NCI-H446 (cell line): ENCODE measurements at places on chromosomes 16 and 17.

- no peak for DNase-seq
These were observed 26.9 kb downstream of the ABCC1 start for GRCh38 chr16:15976225-15976812.

DNA sequence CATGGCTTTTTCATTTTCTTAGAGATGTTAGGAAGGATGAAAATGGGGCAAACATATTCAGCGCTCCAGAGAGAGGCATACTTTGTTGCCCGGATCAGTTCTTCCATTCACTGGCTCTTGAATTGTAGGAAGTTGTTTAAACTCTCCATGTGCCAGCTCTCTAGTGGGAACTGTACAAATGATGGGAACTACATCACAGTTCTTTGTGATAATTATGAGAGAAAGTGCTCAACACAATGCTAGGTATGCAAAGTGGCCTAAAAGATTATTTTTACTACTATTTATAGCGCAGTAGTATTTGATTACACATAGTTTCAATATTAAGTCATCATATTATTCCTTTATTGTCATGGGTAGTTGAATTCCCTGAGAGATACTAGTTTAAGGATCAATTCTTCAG lies 268.5 kb downstream of the RBFOX1 start:
- DNase-seq = no peak

GRCh38 chr17:59366773-59367656 lies 35.6 kb downstream of the YPEL2 start:
- DNase-seq = no peak

- DNase-seq = no peak
These were observed 118.2 kb upstream of the KCNJ18 start for GRCh38 chr17:21573961-21574610.

DNA sequence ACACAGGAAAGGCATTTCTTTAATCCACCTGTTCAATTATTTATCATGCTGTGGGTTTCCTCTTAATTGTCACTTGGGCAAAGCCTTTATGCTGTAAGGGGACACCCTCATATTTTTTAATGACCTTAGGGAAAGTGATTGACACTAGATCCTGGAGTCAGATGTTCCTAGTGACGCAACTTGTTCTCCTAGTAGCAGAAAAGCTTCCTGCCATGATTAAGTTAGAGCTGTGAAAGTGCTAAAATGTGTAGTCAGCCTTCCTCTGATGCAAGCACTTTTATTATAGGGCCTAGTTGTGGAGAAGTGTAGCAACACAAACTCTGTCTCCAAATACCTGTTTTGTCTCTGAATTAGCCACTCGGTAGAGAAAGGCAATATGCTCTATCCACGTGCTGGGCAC lies 12.3 kb downstream of the TMEM100 start:
- DNase-seq = no peak

DNA sequence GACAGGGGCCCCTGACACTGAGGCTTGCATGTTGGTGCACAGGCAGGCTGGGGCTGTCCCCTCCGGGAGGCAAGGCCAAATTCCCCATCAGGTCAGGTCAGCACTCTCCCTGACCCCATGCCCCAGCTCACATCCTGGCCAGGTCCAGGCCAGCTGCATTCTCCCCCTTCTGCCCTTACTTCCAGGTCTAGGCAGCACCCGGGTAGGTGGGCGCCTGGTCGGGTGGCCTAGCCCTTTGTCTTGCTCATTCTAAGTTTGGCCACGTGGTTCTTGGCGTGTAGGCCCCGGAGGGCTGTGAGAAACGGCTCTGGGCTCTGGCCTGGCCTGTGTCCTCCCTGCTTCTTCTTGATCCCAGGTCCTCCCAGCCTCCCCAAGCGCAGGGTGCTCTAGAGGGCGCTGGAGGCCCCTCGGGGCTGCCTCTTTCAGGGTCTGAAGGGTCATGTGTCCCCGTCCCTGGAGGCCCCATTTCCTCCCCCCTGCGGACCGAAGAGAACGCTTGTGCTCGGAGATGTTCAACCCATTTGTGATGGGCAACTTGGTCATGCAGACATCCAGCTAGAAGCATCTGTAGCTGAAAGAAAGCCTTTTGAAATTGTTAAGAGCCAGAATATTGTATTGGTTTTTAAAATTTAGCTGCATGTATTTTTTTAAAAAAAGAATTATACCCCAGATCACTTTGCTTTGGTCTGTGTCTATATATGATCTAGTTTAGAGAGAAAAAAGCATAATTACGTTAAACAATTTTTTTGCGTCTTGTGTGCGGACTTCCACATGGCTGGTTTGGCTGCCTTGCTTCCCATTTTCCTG lies 6.7 kb downstream of the BAHCC1 start:
- DNase-seq = no peak

GRCh38 chr17:40345994-40346764 lies 18.4 kb downstream of the GJD3 start:
- DNase-seq = no peak

GRCh38 chr17:518047-518735 lies 165.6 kb upstream of the RPH3AL start:
- DNase-seq = no peak

DNA sequence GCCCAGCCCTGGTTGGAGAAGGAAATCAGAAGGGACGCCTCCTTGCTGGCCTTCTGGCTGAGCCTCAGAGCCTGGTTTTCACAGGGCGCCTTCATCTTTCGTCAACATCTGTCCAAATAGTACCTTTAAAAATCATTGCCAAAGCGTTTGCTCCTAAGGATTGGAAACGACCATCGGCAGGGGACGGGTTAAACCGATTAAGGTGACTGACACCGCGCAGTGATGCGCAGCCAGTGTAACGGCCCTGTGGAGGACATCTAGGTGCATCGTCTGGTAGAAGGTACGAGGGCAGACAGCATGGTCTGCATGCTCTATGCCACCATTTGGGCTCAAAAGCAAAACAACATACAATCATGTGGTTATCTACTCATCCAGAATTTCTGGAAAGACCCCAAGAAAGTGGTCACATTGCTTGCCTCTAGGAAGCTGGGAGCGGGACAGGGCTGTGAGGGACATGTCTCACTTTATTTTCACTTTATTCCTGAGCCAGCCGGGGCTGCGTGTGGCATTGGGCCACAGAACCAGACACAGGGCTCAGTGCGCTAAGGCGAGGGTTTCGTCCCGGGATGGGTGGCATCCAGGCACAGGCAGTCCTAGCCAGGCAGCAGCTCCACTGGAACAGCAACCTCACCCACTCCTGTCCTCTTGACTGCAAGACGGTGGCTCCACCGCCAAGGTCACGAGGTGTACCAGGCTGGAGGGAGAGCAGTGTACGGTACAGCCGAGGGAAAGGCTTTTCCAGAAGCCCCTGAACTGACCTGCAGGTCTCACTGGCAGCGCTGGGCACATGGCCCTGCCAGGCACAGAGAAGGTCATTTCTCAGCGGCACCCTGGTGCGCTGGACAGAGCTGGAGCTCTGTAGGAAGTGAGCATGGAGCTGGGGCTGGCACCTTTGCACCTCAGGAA lies 40.9 kb upstream of the JPH3 start:
- no peak for DNase-seq

DNA sequence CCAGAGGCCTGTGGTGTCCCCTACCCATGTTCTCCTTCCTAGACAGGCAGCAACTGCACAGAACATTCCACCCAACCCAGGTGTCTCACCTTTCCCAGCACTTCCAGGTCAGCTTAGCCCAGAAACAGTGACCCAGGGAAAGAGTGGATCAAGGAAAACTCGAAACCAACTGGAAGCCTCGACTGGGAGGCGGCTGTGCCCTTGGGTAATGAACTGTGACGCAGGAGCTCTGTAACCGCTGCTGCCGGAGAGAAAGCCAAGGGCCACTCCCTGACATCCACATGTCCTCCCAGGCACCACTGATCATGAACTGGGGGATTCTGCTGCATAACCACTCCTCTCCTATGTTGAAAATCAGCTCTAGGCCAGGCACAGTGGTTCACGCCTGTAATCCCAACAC lies 34.4 kb downstream of the WDR59 start:
- no peak for DNase-seq

DNA sequence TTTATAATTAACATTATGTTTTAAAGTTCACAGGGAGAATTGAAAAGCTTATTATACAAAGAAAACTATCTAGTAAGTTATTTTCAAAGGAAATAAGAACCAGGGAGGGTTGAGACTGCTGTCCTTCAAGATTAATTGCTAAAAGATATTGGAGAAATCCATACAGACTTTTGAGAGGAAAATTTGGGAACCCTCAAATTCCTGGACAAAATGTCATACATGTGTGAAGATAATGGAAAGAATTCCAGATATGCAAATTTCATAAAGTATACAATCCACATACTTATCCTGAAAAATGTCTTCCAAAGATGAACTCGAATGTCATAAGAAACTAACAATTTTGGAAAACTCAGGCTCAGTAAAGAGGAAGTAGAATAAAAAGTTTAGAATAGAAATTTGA lies 213.8 kb downstream of the HS3ST3A1 start:
- no peak for DNase-seq

DNA sequence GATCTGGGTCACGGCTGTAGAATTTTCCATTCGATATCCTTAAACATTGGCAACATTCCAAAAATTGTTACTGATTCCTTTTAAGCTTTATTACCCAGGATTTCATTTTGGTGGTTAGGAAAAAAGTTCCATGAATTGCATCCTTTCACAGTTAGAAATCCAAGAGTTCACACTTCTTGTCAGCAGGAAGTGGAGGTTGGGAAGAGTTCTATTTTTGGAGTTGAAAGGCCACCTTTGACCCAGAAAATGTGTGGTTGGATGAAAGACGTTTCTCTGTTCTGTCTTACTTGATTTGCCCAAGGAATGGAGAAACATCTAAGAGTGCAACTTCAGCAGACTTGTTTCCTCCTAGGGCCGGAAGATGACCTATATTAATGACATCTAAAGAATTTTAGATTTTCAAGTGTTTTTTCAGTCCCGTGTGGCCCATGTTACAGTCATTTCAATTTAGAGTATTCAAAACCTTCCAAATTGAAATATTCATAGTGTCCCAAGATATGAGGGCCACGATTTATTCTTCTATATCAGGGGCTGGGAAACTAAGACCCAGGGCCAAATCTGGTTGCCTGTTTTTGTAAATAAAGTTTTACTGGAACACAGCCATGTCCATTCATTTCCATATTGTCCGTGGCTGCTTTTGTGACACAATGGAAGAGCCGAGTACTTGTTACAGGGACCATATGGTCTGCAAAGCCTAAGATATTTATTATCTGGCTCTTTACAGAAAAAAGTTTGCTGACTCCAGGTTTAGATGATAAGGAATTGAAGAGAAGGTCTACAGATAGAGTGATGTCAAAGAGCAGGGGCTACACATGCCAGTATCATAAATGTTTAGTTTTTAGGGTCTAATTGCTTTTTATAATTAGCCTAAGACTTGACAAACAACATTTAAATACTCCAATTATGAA lies 50.2 kb downstream of the CDK5R1 start:
- DNase-seq = no peak

DNA sequence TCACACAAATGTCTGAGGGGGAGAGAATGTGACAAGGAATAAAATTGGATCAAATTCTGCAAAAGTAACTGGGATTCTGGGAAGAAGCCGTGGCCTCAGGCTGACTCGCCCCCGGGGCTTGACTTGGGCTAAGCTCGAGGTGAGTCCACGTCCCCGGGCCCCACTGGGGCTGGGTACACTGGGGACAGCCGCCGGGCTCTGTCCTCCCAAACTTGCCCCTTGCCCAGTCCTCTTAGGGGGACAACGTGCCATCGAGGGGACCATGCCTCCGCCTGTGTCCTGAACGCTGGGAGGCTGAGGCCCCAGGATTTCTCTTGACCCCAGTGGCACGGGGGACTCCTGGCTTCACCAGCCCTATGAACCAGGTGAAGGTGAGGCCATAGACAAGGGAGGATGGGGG lies 21.1 kb downstream of the DOC2B start:
- DNase-seq = no peak

DNA sequence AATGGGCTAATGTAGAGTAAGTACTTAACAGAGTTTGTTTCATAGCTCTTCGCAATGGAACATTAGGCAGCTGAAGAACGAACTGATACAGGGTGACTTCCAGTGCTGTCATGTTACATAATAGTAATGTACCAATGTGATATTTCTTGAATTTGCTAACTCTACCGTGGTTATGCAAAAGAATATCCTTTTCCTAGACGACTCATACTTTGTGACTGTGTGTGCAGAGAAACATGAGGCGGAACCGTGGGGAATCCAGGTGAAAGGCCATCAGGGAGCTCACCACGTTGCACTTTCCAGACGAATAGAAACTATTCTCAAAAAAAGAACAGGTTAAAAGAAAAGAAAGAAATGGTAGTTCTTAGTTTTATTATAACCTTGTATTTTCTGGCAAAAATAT lies 13.2 kb downstream of the NOB1 start:
- DNase-seq = no peak

GRCh38 chr16:27238016-27238587 lies 30.5 kb downstream of the NSMCE1 start:
- DNase-seq = no peak

DNA sequence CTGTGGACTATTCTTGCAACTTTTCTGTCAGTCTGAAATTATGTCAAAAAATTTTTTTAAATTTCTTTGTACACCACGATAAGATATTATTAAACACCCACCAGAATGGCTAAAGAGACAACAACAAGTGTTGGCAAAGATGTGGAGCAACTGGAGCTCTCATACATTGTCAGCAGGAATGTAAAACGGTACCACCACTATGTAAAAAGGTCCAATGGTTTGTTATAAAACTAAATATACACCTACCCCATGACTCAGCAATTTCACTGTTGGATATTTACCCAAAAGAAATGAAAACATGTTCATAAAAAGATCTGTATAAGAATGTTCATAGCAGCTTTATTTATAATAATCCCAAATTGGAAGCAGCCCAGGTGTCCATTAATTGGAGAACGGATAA lies 7.2 kb downstream of the KIAA0753 start:
- DNase-seq = no peak

- DNase-seq = no peak
These were observed 26.2 kb upstream of the SSTR2 start for GRCh38 chr17:73138541-73139138.

GRCh38 chr17:32904891-32905290 lies 23.1 kb upstream of the TMEM98 start:
- DNase-seq = no peak

- no peak for DNase-seq
These were observed 5.9 kb upstream of the CAPN15 start for GRCh38 chr16:521381-522210.

- no peak for DNase-seq
These were observed 1.4 kb upstream of the CYB561 start for GRCh38 chr17:63447471-63448009.

DNA sequence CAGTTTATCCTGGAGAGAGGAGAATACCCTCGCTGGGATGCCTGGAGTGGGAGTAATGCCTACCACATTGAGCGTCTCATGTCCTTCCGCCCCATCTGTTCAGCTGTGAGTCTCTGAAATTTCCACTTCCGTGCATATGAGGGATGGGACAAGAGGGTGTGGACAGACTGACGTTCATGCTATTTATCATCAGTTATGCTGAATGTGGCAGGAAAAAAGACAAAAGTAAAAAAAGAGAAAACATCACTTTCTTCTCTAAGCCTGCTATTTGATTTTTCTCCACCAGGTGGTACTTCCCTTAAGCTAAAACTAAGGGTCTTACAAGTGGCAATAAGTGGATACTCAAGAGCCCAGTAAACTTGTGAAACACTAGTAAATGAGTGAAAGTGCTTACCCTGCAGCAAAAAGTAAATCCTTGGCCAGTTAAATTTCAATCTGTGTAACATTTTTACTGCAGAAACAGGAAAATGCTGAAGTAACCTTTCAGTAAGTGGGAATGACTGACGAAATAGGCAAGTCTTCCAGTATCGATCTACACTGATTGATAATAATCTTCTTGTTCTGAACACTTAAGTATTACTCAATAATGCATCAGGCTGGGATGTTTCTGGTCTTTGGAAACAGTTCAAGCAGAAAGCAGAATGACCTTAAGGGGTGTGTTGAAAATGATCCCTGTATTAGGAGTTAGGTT lies 5.6 kb downstream of the CRYBA1 start:
- DNase-seq = no peak
